Liver (tissue), 10 donors: ENCODE measurements at places on chromosomes 6 and 20. TPM values are rescaled to one million over a fixed set of nuclear protein-coding genes. Genes with fewer than 3 reads are reported as not detected.
A peak's percentile ranks its signal among the peaks of the same experiment; 100 is the strongest.

DNA sequence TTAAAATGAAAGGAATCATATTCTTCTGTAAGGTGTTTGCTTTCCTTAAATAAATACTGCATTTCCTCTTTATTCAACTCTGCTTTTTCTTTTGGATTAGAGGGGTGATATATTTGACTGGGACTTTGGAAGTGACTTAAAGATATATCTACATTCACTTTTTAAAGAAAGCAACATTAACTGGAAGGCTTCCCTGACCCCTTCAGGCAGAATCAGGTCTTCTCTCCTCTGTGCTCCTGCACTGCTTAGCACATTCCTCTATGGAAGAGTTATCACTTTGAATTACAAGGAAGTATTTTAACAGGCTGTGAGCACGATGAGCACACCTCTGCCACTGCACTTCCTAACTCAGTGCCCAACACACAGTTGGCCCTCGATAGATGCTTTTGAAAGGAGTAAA is 59.2 kb upstream of the POU3F2 start:
- no peaks in the 10 kb centered on the region for H3K27me3 ChIP-seq
- no peak overlapping the region for H3K27ac ChIP-seq
- DNase-seq = no peak
- no peak overlapping the region for H3K4me3 ChIP-seq
- H3K4me1 ChIP-seq = no peaks in the 10 kb centered on the region

- no peaks in the 10 kb centered on the region for H3K36me3 ChIP-seq
- H3K4me3 ChIP-seq = no peak overlapping the region
- no peaks in the 10 kb centered on the region for H3K27me3 ChIP-seq
- DNase-seq = no peak
- H3K4me1 ChIP-seq = no peaks in the 10 kb centered on the region
- no peak overlapping the region for H3K27ac ChIP-seq
Observed at GRCh38 chr20:16392346-16392745, 180.9 kb downstream of the KIF16B start.

DNA sequence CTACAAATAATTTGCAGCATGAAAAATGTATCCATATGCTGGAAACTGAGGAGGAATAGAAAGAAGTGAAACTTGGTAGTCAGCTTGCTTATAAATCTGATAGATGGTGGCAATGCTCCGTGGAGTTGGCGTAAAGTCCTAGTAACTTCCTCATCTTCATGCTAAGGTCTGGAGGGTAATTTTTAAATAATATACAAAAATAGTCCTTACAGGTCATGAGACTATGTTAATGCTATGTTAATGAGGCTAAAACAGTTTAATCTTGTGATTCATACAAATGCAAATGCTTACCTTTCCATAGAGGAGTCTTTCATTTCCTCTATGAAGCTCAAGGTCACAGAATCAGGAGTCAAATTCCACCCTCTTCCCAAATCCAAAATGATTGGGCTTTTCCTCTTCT is 9.4 kb upstream of the CRIP3 start:
- H3K27me3 ChIP-seq = no peaks in the 10 kb centered on the region
- no peak for DNase-seq
- H3K4me3 ChIP-seq = no peak overlapping the region
- no peak overlapping the region for H3K27ac ChIP-seq

DNA sequence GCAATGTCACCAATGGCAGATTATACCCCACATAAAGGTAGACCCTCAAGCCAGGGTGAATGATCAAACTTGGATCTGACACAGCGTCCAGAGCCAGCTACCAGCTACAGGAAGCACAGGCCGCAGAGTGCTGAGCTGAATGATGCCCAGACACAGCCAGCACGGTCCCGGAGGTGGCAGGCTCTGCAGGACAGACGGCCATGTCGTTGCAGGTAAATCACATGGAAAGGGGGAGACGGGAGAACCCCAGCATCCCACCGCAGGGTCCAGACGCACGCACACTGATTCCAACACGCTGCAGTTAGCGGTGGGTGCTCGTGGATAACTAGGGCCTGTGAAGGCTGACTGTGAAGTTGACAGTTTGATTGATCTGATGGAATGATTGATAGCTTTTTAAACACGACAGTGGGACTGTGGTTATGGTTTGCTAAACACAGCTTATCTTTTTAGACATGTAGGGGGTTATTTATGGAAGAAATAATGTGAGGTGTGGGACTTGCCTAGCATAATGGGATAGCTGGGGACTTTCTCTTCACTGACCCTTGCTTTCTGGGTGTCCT is 228.5 kb downstream of the ERMARD start:
- H3K27ac ChIP-seq = no peak overlapping the region
- H3K4me1 ChIP-seq = no peaks in the 10 kb centered on the region
- H3K27me3 ChIP-seq = no peaks in the 10 kb centered on the region
- H3K36me3 ChIP-seq = no peaks in the 10 kb centered on the region
- H3K4me3 ChIP-seq = no peak overlapping the region

DNA sequence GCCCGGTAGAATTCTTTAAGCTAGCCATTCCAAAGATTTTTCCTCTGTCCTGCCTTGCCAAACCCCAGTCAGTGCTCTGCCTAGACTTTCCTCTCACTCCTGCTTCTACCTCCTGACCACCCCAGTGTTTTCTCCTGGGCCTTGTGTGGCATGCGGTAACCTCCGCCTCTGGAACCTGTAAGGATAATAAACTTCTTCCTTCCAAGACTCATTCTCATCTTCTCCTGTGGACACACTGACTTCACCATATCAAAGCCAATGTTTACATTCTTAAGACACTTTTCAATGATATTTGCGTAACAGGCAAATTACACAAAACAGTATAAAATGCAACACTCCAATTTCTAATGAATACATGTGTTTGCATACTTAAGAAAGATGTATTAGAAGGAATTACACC is 354.6 kb downstream of the RNF144B start:
- H3K36me3 ChIP-seq = no peaks in the 10 kb centered on the region
- no peaks in the 10 kb centered on the region for H3K4me1 ChIP-seq
- H3K4me3 ChIP-seq = no peak overlapping the region
- H3K27me3 ChIP-seq = no peaks in the 10 kb centered on the region
- DNase-seq = no peak

GRCh38 chr20:59207742-59208357 is 44.2 kb downstream of the ZNF831 start:
- no peaks in the 10 kb centered on the region for H3K4me1 ChIP-seq
- H3K27ac ChIP-seq = no peak overlapping the region
- H3K4me3 ChIP-seq = no peak overlapping the region
- DNase-seq = peak; percentile 57

DNA sequence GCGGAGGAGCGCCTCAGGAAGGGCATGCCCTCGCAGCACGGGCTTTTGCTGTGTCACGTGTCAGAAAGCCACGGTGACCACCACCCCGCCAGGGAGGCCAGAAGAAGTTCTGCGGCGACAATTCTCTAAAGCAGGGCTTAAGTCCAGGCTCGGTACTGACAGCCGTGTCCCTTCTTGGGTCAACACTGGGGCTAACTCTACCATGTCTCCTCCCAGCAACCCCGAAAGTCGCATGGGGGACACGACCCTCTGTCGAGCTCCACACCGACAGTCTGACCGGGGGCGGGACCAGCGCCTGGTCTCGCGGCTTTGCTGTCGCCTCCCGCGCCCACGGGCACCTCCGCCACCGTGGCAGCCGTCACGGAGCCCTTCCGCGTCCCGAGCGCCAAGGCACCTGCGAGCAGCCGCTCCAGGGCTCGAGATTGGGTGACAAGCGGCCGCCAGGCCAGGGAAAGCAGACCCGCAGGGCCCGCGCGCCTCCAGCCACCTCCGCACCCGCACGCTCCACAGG is 534 bp downstream of the NANP start:
- no peaks in the 10 kb centered on the region for H3K27me3 ChIP-seq
- no peaks in the 10 kb centered on the region for H3K36me3 ChIP-seq
- peak overlapping the region; percentile 98 for H3K27ac ChIP-seq

- H3K27ac ChIP-seq = no peak overlapping the region
- no peak overlapping the region for H3K4me3 ChIP-seq
- H3K27me3 ChIP-seq = peaks cover 3% of the 10 kb centered on the region
Observed at GRCh38 chr20:19277381-19277780, 64.9 kb downstream of the SLC24A3 start.

GRCh38 chr6:2245103-2245876 is at the start of gene GMDS:
TSS of gene GMDS (minus strand) at chr6:2245605.
- peak; percentile 87 for DNase-seq
- no peaks in the 10 kb centered on the region for H3K36me3 ChIP-seq
- H3K27ac ChIP-seq = peak within 1 kb of the TSS; percentile 89

- no peaks in the 10 kb centered on the region for H3K36me3 ChIP-seq
- DNase-seq = no peak
- H3K27ac ChIP-seq = no peak overlapping the region
- no peak overlapping the region for H3K4me3 ChIP-seq
Observed at GRCh38 chr6:113842165-113842564, 15.0 kb upstream of the MARCKS start.

- H3K4me3 ChIP-seq = no peak overlapping the region
- H3K4me1 ChIP-seq = peaks cover 15% of the 10 kb centered on the region
- no peaks in the 10 kb centered on the region for H3K36me3 ChIP-seq
- peak overlapping the region; percentile 59 for H3K27ac ChIP-seq
- no peaks in the 10 kb centered on the region for H3K27me3 ChIP-seq
Observed at GRCh38 chr6:167856999-167857660, 30.4 kb downstream of the AFDN start.

DNA sequence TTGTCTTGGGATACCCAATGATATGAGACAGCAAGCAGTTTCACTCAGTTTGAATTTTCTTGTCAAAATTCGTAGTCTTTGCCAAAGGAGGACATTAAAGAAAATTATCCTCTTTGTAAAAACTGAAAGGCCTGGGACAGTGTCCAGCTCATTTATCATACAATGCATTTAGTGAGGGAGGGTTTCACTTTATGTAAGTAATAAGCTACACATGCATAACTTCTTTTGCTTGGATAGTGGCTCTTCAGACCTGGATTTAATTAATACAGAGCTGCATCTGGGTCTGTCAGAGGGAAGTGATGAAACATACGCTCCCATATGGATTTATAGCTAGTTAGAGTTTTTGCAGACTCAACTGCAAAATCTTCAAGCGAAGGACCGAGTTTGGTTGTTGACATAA is 175.6 kb downstream of the PHACTR1 start:
- H3K4me1 ChIP-seq = no peaks in the 10 kb centered on the region
- no peaks in the 10 kb centered on the region for H3K27me3 ChIP-seq
- no peaks in the 10 kb centered on the region for H3K36me3 ChIP-seq

DNA sequence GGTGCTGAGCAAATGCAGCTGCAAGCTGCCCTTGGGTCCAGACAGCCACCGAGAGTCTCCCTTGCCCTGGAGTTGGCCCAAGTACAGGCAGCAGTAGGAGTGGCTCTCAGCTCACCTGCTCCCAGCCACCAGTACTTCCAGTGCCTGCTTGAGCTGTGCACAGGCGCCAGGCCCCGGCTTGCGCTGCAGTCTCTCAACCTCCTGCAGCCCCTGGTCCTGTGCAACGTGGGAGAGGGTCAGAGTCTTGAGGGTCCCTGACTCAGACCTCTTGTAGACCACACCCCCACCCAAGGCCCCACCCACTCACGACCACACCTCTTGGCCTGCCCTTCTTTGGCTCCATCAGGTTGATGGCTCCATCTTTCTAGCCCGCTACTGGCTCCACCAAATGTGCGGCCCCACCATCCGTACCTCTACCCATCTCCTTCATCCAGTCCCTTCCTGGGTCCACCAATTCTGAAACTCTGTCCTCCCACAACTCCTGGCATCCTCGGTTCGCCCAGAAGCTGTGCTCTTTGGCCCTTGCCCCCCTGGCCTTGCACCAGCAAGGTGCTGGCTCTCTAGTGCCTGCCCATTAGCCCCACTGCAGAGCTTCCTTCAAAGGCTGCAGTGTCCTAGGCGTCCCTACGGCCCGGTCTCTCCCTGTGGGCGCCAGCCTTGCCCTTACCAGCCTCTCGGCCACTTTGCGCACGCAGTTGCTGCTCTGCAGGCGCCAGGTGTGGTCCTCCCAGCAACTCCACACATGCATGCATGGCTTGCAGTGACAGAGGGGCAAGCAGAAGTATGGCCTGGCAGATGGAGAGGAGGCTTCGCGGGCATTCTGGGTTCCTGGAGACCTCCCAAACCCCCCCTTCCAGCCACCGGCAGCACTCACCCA is 16.5 kb upstream of the SPAG4 start:
- H3K4me3 ChIP-seq = no peak overlapping the region
- DNase-seq = no peak
- no peak overlapping the region for H3K27ac ChIP-seq
- H3K36me3 ChIP-seq = no peaks in the 10 kb centered on the region
- H3K4me1 ChIP-seq = peaks cover 12% of the 10 kb centered on the region

DNA sequence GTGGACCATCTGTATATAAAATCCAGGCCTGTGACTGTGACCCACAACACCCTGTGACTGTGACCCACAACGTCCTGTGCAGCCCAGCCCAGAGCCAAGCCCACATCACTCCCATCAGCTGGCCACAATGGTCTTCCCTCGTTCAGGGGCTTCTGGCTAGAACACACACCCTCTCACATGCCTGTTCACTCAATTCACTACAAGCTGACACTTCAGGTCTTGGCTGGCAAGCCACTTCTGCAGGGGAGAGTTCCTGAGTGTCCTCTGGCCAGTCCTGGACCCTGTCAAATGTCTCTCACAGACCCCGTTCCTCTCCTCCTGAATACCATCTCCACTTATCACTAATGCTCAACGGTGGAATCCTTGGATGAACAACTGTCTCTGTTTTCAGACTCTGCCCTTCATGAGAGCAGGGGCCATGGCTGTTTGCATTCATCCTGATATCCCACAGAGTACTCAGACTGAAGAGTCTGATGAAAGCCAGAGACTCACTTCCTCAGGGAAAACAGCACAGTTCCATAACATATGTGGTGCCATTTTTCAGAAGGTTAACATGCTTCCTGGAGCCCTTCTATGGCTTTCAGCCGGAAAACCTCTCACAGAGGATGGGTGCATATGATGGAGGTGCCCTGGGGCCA is 56.0 kb downstream of the MYH7B start:
- DNase-seq = no peak
- no peaks in the 10 kb centered on the region for H3K27me3 ChIP-seq
- H3K27ac ChIP-seq = no peak overlapping the region

GRCh38 chr6:139369068-139369467 is 5.4 kb downstream of the CITED2 start:
- no peak overlapping the region for H3K27ac ChIP-seq
- no peak overlapping the region for H3K4me3 ChIP-seq
- H3K4me1 ChIP-seq = peaks cover 18% of the 10 kb centered on the region

DNA sequence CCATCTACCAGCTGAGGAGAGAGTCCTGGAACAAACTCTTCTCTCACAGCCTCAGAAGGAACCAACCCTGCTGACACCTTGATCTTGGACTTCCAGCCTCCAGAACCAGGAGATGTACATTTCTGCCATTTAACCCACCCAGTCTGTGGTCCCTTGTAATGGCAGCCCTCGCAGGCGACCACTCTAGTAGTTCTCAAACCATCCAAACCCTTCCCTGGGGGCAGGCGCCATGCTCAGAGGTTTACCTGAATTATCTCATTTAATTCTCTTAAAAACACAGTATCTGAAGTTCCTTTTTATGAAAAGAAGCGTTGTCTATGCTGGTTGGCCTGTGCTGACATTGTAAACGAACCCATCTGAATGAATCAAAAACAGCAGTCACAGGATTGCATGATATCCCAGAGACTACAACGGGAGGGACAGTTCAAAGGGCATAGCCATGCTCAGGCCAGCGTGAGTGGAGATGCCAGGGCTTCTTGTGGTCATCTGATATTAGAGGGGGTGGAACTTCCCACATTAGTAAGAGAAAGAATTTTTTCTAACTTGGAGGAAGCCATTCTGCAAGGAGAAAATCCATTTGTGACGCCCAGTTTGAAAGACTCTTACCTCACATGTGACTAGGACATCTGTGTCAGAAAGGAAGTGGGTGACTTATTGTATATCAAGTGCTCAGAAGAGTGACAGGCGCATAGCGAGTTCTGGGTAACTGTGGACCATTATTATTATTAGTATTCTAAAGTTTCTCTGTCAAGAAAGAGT is 17.2 kb upstream of the TAGAP start:
- no peaks in the 10 kb centered on the region for H3K27me3 ChIP-seq
- peak overlapping the region; percentile 76 for H3K27ac ChIP-seq
- no peak overlapping the region for H3K4me3 ChIP-seq
- DNase-seq = no peak

Gene OVOL2
- total RNA-seq = not detected

Gene HLA-DMB
- total RNA-seq = 8.1 TPM

Gene SIGLEC1
- 6.7 TPM for total RNA-seq

Gene SUMO4
- total RNA-seq = 3.3 TPM

Gene TENT5A
- 13.6 TPM for total RNA-seq

Gene VIP
- total RNA-seq = 0.25 TPM
